CD14-positive monocyte (primary cell): ENCODE measurements at places on chromosomes 7 and 10.

DNA sequence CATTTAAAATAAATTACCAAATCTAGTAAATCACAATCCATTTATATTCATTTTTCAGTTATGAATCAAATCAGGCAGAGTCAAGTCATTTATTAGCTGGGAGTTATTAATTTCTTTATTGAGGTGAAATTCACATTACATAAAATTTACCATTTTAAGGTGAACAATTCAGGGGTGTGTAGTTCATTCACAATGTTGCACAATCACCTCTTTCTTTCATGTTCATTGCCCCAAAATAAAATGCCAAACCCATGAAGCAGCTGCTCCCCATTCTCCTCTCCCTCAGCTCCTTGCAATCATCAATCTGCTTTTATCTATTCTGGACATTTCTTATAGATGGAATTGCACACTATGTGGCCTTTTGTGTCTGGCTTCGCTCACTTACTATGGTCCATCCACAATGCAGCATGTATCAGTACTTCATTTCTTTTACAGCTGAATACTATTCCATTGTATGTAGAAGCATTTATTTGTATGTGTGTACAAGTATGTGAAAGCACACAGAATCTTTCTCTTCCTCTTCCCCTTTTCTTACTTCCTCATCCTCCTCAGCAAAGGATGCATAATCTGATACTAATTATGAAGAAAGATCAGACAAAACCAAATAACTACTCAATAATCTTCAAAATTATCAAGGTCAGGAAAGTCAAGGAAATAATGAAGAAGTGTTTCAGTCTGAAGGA lies 60.6 kb downstream of the LMBR1 start:
- peak; percentile 56 for DNase-seq

GRCh38 chr10:62443866-62444265 lies 69.7 kb downstream of the ZNF365 start:
- DNase-seq = no peak

DNA sequence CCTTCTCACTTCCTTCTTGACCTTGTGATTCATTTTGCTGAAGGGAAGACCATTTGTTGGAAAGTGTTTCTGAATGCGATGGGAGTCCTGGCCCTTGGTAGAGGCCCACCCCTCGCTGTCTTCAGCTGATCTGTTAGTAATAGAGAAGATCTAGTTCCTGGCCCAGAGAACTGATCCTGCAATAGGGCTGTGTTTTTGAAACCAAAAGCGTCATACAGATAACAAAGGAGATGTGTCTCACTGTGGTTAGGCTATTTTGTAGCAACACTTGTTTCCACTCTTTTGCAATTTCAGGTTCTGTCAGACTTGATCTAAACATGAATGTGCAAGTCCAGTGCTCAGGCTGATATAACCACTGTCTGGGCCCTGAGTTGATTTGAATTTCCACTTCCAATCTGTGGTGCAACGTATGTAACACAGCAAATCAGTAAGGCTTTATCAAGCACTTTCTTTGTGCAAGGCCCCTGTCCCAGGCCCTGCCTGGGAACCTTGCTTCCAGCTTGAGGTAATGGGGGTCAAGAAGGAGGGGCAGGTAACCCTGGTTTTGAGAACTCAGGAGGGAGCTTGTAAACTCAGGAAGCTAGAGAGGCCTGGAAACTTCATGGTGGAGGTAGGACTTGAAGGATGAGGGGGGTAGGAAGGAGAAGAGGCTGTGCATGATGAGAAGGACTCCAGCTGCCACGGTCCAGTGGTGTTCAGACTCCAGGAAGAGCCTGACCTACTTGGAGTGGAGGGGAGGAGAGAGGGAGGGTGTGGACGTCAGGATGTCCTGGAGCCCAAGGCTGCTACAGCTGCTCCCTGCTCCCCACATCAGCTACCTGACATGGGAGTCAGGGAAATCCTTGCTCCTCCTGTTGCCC lies 42.2 kb upstream of the SRGN start:
- DNase-seq = peak; percentile 97

- DNase-seq = no peak
Observed at GRCh38 chr10:48996-49395, at the start of gene TUBB8. TUBB8 (minus strand) TSS chr10:49296; CDS start chr10:49238, 58 bp downstream.

DNA sequence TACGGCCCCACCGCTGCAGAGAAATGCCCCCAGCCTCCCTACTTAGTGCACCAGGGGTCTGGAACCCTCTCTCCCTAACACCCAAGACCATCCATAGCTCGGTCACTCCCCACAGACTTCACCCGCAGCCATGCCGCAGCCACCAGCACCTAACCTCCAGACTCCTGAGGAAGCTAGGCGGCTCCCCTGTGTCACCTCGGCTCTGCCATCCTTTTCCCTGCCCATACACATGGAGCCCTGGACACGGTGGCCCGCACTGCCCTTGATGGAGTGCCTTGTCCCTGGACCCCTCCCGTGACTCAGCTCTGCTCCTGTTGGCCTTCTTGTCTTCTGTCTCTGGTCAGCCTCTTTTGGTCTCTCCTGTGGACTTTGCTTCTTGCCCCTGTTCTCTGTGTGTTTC lies 107.5 kb downstream of the INSYN2A start:
- DNase-seq = no peak

DNA sequence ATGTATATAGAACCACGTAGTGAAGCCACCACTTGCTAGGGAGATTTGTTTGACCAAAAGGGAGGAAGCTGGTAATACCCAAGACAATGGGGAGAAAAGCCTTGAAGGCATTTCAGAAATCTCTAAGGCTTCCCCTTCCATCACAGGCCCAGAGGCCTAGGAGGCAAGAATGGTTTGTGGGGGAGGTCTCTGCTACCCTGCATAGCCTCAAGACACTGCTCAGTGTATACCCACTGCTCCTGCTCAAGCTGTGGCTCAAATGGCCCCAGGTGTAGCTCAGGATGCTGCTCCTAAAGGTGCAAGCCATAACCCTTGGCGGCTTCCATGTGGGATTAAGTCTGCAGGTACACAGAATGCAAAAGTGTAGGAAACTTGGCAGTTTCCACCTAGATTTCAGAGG lies 1105.8 kb downstream of the GATA3 start:
- DNase-seq = no peak

- no peak for DNase-seq
Observed at GRCh38 chr7:39656415-39656814, 33.0 kb downstream of the RALA start.

GRCh38 chr7:2504889-2505375 lies 14.6 kb upstream of the LFNG start:
- DNase-seq = no peak

GRCh38 chr10:80463868-80464267 lies 9.8 kb downstream of the TSPAN14 start:
- no peak for DNase-seq

DNA sequence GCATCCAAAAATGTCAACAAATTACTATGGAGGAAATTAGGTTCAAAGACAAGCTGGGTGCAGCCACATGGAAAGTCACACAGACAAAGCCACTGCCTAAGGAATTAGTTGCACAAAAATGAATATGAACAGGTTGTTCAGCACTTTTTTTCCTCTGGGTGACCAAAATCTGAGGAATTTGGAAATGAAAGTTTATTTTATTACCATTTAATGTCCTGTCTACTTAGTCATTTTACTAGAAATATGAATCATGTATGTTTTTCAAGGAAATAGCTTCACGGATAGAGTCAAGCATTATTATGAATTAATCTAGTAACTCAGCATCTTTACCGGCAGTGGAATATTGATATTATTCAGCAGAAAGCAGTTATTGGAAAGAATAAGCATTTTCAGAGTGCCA lies 106.3 kb downstream of the ANK3 start:
- no peak for DNase-seq

GRCh38 chr7:3464900-3465622 lies 164.0 kb downstream of the SDK1 start:
- DNase-seq = no peak

- DNase-seq = peak; percentile 5
Observed at GRCh38 chr10:11112718-11113117, 95.0 kb downstream of the CELF2 start.

- DNase-seq = no peak
Observed at GRCh38 chr10:98463016-98463415, 16.3 kb upstream of the HPS1 start.

DNA sequence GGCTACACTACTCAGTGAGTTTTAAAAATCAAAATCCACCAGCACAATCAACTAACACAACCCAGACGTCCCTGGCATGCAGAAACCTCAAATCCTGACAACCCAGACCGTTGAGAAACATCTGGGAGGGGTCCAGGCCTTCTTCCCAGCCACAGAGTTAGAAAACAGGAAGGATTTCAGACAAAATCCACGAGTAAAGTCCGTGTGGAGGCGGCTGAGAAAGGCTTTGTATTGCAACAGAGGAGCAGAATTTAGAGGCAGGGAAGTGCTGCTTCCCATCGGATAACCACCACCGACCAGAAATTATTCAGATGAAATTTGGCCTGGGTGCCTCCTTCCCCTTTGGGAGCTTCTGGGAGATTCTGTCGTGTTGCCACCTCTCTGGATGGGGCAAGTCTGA lies 61.5 kb downstream of the TNS3 start:
- DNase-seq = peak; percentile 5
